ENCODE measurements at places on chromosomes 12 and 14.

DNA sequence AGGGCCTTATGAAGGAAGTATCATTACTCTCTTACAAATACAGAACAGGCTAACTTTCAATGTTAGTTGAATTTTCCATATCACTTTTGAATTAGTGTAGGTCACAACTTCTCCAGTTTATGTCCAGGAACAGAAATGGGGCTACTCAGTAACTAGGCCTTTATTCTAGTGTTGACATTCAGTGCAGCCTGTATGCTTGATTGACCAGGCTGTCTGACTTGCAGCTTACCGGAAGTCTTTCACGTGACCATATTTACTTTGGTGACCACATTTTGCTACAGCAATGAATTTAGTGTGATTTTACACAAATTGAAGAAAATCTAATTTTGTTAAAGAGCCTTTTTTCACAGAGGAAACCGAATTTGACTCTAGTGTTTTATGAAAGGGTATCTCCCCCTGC lies 12.4 kb downstream of the MTERF2 start:
- no peak for DNase-seq

DNA sequence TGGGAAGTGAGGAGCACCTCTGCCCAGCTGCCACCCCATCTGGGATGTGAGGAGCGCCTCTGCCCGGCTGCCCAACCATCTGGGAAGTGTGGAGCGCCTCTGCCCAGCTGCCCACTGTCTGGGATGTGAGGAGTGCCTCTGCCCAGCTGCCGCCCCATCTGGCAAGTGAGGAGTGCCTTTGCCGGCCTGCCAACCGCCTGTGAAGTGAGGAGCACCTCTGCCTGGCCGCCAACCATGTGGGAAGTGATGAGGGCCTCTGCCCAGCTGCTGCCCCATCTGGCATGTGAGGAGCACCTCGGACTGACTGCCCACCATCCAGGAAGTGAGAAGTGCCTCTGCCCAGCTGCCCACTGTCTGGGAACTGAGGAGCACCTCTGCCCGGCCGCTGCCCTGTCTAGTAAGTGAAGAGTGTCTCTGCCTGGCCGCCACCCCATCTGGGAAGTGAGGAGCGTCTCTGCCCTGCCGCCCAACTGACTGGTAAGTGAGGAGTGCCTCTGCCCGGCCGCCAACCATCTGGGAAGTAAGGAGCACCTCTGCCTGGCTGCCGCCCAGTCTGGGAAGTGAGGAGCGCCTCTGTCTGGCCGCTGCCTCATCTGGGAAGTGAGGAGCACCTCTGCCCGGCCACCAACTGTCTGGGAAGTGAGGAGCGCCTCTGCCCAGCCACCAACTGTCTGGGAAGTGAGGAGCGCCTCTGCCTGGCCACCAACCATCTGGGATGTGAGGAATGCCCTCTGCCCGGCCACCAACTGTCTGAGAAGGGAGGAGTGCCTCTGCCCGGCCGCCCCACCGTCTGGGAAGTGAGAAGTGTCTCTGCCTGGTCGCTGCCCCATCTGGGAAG lies 22.6 kb downstream of the FAR2 start:
- no peak for DNase-seq

GRCh38 chr14:68148276-68148675 lies 328.7 kb downstream of the RAD51B start:
- no peak for DNase-seq

GRCh38 chr14:40393143-40393542 lies 960.9 kb upstream of the FBXO33 start:
- DNase-seq = no peak

- no peak for DNase-seq
Observed at GRCh38 chr14:104135121-104135903, 3.1 kb upstream of the KIF26A start.

- no peak for DNase-seq
Observed at GRCh38 chr12:112904571-112904970, 2.2 kb upstream of the OAS1 start.

GRCh38 chr14:97641827-97642226 lies 844.6 kb downstream of the VRK1 start:
- no peak for DNase-seq

DNA sequence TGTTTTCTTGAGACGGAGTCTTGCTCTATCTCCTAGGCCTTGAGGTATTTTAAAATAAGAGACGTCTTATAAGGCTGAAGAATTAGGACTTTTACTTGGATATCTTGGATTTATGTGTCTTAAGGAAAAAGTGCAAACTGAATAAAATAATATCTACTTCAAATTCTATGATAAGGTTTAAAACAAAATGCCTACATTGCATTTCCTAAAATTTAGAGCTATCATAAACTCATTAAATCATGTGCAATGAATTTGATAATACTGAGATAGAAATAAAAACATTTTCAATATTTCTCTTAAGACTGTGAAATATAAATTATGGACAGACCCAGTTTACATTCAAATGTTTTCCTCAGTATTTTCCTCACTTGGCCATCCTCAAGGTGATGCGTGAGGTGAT lies 729.5 kb upstream of the LMO3 start:
- no peak for DNase-seq

DNA sequence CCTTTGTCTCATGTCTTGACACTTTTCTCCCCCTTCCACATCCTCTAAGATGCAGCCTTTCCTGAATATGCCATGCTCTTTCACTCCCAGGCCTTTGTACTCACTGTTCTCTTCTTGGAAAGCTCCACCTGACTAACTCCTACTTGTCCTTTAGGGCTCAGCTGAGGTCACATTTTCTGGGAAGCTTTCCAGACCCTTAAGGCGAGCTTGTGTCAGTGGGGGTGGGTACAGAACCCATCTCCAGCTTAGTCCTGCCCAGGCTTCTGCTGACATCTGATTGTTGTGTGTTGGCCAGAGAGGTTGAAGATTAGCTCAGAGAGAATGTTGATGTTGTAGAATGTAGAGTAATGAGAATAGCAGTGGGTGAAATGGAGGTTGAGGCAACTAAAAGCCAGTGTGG lies 2.9 kb upstream of the TSFM start:
- DNase-seq = no peak

DNA sequence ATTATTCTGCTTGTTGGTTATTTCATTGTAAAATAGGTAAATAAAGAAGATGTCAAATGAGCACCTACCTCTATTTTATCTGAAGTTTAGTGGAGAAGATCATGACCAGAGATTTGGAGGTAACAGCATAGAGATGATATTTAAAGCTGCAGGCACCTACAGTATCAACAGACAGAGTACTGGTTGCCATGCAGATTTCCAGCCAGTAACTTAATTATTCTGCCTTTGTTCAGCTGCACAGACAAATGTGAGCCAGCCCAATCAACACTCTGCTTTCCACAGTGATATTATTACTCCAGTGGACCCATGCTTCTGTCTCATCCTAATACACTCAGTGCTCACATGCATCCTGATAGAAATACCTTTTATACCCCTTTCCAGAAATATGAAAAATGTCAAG lies 348.5 kb upstream of the RGS6 start:
- no peak for DNase-seq

GRCh38 chr14:89336338-89336737 lies 80.7 kb downstream of the FOXN3 start:
- no peak for DNase-seq

GRCh38 chr12:24285448-24285847 lies 336.0 kb upstream of the SOX5 start:
- no peak for DNase-seq

DNA sequence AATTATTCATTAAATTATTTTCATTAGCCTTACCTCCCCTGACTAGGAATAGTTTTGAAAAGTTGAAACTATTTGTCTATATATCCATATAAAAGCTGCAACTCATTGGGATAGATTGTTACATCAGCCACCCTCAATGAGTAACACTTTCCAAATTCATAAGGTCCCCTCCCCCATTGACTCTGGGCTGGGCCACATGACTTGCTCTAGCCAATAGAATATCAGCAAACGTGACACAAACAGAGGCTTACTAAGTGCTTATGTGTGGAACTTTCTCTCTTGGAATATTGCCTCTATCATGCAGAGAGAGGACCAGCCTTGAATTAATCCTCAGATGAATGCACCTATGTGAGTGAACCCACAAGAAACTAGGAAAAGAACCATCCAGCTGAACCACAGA lies 213.7 kb downstream of the CCDC59 start:
- DNase-seq = no peak

GRCh38 chr12:124098101-124098757 lies 125.2 kb downstream of the ZNF664 start:
- DNase-seq = no peak

DNA sequence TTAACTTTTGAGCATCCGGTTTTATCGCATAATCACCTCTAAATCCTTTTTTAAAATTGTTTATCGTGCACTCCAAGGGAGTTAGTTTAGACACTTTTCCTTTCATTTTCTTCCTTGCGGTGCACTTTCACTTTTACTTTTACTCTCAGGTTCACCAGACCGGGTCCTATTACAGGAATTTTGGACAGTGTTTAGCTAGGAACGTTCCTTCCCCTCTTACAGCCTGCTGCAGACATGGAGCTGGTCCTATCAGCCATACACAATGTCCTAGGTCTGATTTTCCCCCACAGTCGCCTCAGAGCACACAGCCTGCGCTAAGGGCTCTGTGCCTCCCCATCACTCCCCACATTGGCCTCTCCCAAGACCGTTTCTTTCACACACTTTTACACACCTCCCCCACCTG lies 103.9 kb downstream of the ALG10 start:
- no peak for DNase-seq

DNA sequence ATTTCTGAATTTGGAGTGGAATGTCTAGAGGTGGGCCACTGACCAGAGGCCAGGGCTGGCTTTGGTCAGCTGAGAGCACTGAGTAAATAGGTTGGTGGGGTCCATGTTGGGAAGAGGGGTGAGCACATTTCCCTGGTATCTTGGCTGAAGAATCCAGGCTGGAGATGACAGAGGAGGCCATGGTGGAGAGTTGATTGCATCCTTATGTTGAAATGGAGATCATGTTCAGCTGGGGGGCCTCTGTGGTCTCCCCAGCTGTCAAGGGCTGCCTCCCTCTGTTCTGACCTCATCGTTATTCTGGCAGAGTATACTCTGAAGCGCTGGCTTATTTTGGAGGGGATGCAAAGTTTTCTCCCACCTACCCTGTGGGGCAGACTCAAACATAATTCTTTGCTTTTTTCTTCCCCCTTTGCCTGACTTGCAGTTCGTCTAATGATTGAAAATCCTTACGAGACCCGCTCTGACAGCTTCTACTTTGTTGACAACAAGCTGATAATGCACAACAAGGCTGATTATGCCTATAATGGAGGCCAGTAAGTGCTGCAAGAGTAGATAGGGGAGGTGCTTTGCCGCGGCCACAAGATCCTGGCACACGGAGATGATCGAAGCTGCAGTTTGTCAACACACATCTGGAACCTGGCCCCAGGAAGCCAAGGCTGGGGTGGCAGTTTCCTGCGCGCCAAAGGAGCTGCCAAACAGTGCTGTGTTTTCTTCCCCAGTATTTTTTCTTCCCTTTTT lies 6.0 kb upstream of the ACADS start:
- no peak for DNase-seq

GRCh38 chr14:99309220-99309766 lies 37.3 kb upstream of the BCL11B start:
- no peak for DNase-seq

GRCh38 chr12:64299628-64300027 lies 77.5 kb upstream of the KICS2 start:
- DNase-seq = no peak

GRCh38 chr12:131066207-131066885 lies 112.6 kb downstream of the ADGRD1 start:
- no peak for DNase-seq

DNA sequence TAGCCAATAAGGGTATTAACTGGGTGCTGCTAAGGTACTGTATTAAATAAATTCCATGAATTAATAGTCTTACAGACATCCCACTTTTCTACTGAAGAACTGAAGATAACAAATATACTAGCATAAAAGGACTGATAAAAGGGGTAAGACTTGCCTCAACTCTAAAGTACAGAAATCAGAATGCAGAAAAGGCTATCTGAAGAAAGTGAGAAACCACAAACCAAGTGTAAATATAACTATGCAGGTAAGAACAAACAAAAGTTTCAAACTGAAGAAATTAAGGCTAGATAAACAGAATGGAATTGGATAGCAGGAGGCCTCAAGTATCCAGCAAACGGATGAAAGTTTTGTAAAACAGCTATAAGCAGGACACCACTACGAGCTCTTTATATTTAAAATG lies 29.5 kb downstream of the YAF2 start:
- DNase-seq = no peak

DNA sequence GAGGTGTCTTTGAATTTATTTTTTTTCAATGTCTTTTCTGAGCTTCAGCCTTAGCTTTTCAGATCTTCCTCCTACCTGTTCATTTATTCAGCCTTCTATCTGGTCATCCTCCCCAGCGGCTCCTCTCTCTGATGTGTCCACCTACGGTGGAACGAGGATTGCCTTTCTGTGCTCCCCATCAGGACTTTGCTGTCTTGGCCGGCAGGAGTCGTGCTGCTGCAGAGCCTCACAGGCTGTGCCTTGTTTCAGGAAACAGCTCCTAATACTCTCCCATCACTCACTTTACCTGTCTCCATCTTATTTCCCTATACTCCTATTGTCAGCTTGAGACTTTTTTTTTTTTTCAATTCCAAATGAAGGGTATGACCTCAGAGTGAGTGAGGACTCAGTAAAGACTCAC lies 76.9 kb downstream of the KICS2 start:
- no peak for DNase-seq

DNA sequence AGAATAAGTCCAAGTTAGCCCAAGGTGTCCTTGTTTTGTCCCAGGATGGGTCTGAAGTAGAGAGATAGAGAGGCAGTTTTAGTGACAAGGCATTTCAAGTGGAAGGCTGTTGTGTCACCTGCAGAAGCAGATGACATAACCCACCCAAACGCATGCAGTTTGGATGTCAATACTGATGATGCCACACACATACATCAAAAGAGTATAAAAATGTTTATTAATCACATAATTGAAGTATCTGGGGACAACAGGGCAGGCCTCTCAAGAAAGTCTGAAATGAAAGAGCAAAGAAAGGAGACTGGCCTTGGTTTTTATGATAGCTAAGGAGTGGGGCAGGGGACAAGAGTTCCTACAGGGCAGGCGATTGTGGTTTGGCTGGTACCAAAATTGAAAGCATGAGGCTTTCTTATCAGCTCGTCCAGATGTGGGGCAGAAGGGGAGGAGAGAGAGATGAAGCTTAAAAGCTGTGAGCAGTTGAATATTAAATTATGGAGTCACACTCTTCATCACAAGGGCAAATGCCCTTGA lies 78.4 kb upstream of the TSPAN8 start:
- DNase-seq = no peak

GRCh38 chr12:2633825-2634200 lies 161.0 kb upstream of the FKBP4 start:
- no peak for DNase-seq

GRCh38 chr14:90191154-90191553 lies 65.2 kb upstream of the PSMC1 start:
- no peak for DNase-seq
